ENCODE measurements at places on chromosomes 16 and 17. TPM values are rescaled to one million over a fixed set of nuclear protein-coding genes. Genes with fewer than 3 reads are reported as not detected.

DNA sequence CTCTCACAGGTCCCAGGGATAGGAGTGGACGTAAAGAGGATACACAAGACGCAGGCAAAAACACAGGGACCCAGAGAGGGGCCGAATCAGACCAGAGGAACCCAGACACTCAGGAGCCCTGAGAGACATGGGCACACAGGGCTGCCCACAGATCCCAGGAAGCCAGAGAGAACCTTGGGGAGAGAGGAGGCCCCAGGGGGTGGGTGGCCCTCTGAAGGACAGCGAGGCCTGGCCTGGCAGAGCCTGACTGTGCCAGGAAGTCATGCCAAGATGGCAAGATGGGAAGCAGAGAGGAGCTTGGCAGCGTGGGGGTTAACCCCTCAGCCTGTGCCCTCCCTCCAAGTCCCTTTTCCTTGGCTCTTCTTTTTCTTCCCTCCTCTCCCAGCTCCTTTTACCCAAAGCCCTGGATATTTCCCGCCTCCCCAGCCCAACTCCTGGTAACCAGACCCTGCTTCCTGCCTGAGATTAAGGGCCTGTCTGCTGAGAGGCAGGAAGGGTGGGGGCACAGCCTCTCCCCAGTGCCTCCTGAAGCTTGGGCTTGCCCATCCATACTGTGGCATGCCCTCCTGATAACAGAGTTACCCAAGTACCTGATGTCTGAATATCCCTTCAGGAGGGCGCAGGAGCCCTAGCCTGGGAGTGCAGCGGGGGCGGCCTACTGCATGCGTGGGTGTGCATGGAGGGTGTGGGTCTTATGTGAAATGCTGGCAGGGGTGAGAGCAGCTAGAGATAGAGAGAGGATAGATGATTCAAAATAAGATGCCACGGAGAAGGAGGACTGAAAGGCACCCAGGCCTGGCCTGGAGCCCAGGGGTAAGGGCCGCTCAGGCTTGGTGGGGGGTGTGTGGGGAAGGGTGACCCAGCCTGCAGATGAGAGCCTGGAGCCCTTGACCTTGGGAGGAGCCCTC is 6.0 kb upstream of the TBX21 start:
- peaks cover 39% of the 10 kb centered on the region for H3K4me1 ChIP-seq
- no peak overlapping the region for H3K4me3 ChIP-seq
- no peaks in the 10 kb centered on the region for H3K36me3 ChIP-seq
- no peak overlapping the region for H3K27ac ChIP-seq
- H3K27me3 ChIP-seq = no peaks in the 10 kb centered on the region
- no peak for DNase-seq

DNA sequence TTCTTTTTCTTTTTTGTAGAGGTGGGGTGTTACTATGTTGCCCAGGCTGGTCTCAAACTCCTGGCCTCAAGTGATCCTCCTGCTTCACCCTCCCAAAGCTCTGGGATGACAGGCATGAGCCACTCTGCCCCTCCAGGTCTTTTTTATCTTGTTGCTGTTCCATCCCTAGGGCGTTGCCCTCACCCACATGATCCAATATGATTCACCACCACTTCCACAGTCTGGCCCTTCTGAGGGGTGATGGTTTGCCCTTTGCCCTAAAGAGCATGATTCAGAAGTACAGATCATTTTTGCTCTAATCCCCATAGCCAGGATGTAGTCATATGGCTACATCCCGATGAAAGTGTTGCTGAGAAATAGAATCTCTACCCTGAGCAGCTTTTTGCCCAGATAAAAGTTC is 18.8 kb downstream of the STX4 start:
- DNase-seq = no peak
- H3K4me3 ChIP-seq = no peak overlapping the region
- no peaks in the 10 kb centered on the region for H3K4me1 ChIP-seq
- no peaks in the 10 kb centered on the region for H3K27me3 ChIP-seq

DNA sequence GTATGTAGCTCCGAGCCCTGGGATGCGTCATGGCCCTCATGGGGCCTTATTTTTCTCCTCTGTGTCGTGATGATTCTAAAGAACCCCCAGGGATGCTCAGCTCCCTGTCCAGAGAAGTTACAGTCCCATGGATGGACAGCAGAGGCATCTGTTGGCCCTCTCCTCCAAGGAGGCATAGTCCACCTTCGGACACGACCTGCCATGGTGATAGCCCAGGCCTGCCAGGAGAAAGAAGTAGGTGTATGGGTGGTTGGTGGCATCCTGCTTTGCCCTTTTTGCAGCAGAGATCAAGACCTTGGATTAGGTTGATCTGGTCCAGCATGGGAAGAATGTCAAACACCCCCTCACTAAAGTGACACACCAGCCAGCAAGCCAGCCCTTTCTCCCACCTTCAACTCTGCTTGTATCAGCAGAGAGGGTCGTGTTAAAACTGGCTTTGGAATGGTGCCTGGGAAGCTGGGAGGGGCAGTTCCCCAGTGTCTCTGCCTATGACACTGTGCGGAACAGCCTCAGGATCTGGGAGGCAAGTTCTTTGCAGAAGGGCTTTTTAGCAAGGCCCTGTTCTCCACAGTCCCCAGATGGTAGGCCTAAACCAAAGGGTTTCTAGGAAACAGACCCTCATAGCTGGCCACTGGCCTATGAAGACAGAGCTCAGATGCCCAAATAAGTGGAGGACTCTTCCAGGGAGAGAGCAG is 259.9 kb upstream of the RPL38 start:
- H3K27me3 ChIP-seq = no peaks in the 10 kb centered on the region
- no peak overlapping the region for H3K4me3 ChIP-seq
- DNase-seq = no peak
- no peak overlapping the region for H3K27ac ChIP-seq
- H3K36me3 ChIP-seq = no peaks in the 10 kb centered on the region
- H3K4me1 ChIP-seq = no peaks in the 10 kb centered on the region

GRCh38 chr17:17028059-17028877 is 14.0 kb upstream of the MPRIP start:
- no peaks in the 10 kb centered on the region for H3K27me3 ChIP-seq
- H3K4me1 ChIP-seq = no peaks in the 10 kb centered on the region
- no peak overlapping the region for H3K4me3 ChIP-seq
- no peaks in the 10 kb centered on the region for H3K36me3 ChIP-seq
- H3K27ac ChIP-seq = no peak overlapping the region

Gene GPR179
- 0.17 TPM for total RNA-seq
